Activated CD4-positive, alpha-beta memory T cell treated with anti-CD3 and anti-CD28 coated beads, Interleukin-2, amount 10 ng/mL, durations not matched to agents 7 days and 5 days (primary cell): ENCODE measurements at places on chromosomes 1 and 21. TPM values are rescaled to one million over a fixed set of nuclear protein-coding genes. Genes with fewer than 3 reads are reported as not detected.

DNA sequence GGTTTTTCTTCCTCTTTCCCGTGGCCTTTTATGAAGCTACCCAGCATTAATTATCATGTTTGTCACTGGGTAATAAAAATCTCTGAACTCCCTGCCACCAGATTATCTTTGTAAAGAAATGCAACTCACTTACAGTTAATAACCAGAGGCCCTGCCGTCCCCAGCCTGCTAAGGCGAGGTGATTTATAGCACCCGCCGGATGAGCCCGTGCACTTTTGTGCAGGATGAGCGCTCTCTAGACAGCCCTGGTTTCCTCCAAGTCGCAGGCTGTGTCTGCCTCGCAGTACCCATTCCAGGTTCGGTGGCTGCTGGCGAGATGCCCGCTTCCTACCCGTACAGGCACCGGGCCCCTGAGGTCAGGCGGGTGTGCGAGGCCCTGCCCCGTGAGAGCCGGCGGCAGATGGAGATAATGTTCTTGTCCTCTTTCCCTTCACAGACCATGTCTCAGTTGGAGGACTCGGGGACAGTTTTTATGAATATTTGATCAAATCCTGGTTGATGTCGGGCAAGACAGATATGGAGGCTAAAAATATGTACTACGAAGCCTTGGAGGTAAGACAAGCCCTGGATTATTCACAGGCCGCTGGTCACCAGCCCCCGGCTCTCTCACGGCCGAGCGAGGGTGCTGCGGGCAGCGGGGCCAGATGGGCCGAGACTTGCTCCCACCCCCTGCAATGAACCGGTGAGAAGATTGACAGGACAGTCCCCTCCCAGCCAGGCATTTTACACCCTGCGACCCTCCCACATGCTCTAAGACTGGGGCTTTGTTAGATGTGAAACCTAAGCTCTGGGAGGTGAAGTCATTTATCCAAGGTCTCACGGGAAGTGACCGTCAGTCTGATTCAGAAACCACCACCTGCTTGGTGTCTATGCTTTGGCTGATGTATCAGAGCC is 28.5 kb upstream of the SELENON start:
- no peak overlapping the region for H3K4me3 ChIP-seq
- DNase-seq: no peak
- H3K4me1 ChIP-seq: peaks cover 27% of the 10 kb centered on the region

DNA sequence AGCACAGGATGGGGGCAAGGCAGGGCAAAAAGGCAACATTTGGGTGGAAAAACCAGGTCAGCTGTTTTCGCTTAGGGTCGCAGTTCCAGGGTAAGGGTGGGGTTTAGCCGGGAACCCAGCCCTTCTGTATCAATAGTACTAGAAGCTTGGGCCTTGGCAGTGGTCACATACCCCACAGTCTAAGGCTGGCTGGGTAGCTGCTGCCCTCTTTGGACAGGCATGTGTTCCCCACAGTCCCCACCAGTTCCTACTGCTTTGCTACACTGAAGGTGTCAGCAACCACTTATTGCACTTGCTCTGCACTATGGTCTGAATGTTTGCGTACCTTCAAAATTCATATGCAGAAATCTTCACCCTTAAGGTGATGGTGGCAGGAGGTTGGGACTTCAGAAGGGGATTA is 349.8 kb downstream of the LTN1 start:
- peaks cover 5% of the 10 kb centered on the region for H3K4me1 ChIP-seq
- no peak for DNase-seq
- peaks cover 9% of the 10 kb centered on the region for H3K36me3 ChIP-seq
- H3K4me3 ChIP-seq: no peak overlapping the region
- H3K27ac ChIP-seq: no peak overlapping the region
- H3K27me3 ChIP-seq: no peaks in the 10 kb centered on the region

The SLC6A9 gene
- 4.8 TPM for total RNA-seq

DNA sequence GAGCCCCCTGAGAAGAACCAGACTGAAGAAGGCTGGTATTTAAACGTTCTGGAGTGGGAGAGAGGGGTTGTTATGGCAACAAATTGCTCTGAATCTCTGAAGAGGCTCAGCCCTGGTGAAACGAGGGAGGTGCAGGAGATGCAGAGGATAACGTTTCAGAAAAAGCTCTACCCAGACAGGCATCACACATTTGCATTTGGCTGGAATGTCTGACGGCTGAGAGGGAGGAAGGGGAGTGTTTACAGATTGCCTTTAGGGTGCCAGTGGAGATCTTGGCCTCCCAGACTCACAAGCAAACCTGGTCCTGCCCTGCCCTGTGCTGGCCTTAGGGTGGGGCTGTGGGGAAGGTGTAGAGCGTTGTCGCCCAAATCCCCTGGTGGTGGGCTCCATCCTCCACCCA is 169.0 kb upstream of the AJAP1 start:
- no peaks in the 10 kb centered on the region for H3K4me1 ChIP-seq
- no peak overlapping the region for H3K4me3 ChIP-seq
- no peak overlapping the region for H3K27ac ChIP-seq
- no peaks in the 10 kb centered on the region for H3K36me3 ChIP-seq
- no peaks in the 10 kb centered on the region for H3K27me3 ChIP-seq
- DNase-seq: no peak

The NEK2 gene
- total RNA-seq: 46.1 TPM

DNA sequence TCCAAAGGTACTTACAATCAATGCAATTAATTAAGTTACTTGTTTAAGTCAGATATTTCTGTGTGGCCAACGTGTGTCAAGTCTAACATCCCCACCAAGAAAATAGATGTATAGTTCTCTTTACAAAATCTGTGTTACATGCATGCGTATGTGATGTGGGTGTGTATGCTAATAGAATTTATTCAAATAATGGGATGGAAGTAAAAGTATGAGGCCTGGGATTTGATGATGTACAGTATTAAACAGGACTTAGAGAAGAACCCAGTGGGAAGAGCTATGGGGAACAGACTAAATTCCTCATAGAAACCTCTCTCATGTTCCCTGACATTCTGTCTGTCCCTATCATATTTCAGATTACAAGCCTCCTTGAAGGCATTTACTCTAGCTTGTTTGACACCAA is 72.5 kb downstream of the IFI44 start:
- H3K4me1 ChIP-seq: no peaks in the 10 kb centered on the region
- DNase-seq: no peak
- no peaks in the 10 kb centered on the region for H3K36me3 ChIP-seq
- H3K27ac ChIP-seq: no peak overlapping the region
- H3K27me3 ChIP-seq: peaks cover 14% of the 10 kb centered on the region
- H3K4me3 ChIP-seq: no peak overlapping the region

- no peaks in the 10 kb centered on the region for H3K36me3 ChIP-seq
- no peak overlapping the region for H3K27ac ChIP-seq
Measured at GRCh38 chr1:30372792-30373433, 350.5 kb downstream of the MATN1 start.

The TP73 gene
- 2.6 TPM for total RNA-seq

The TTC39A gene
- total RNA-seq: not detected

DNA sequence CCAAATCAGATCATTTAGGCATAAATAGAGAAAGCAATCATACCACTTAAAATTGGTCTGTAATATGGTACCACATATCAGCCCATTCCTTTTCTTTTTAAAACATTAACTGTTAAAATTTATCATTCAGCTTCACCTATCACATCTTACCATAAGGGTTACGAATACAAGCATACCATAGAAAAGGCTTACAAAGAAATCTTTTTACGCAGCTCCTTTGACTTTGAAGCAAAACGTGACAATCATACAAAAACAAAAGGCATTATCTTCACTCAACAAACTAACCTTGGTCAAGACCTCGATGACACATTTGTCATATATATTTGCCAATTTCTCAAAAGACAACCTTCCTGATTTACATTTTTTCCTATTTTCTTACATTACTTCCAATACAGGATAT is 169.0 kb downstream of the SMYD3 start:
- no peaks in the 10 kb centered on the region for H3K27me3 ChIP-seq
- no peak for DNase-seq
- H3K36me3 ChIP-seq: peaks cover 9% of the 10 kb centered on the region
- H3K4me1 ChIP-seq: peaks cover 19% of the 10 kb centered on the region
- no peak overlapping the region for H3K27ac ChIP-seq

The ADORA1 gene
- total RNA-seq: not detected

GRCh38 chr1:227560393-227561173 is 2.8 kb upstream of the ZNF678 start:
- no peak overlapping the region for H3K27ac ChIP-seq
- no peak overlapping the region for H3K4me3 ChIP-seq
- DNase-seq: no peak
- peaks cover 20% of the 10 kb centered on the region for H3K4me1 ChIP-seq
- peaks cover 27% of the 10 kb centered on the region for H3K36me3 ChIP-seq

DNA sequence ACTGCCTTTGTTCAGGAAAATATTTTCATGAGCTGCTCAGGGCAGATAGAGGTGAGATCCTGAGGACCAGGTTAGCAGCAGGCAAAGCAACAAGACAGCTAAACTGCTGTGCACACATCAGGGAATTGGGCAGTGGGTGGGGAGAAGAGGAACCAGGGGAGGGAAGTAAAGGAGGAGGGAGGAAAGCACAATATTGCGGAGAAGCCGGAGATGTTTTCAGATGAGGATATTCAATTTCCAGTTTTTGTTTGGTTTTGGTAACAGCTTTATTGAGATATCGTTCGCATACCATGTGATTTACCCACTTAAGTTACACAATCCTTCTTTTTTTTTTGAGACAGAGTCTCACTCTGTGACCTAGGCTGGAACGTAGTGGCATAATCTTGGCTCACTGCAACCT is 34.5 kb downstream of the EPHA10 start:
- no peak overlapping the region for H3K27ac ChIP-seq
- H3K27me3 ChIP-seq: peaks cover 35% of the 10 kb centered on the region
- H3K4me1 ChIP-seq: no peaks in the 10 kb centered on the region
- no peaks in the 10 kb centered on the region for H3K36me3 ChIP-seq
- no peak for DNase-seq
- H3K4me3 ChIP-seq: no peak overlapping the region

The WRAP73 gene
- total RNA-seq: 38.9 TPM

The TTLL10 gene
- not detected for total RNA-seq

- no peak for DNase-seq
- H3K4me1 ChIP-seq: no peaks in the 10 kb centered on the region
- H3K27ac ChIP-seq: no peak overlapping the region
- no peaks in the 10 kb centered on the region for H3K36me3 ChIP-seq
- H3K27me3 ChIP-seq: no peaks in the 10 kb centered on the region
Measured at GRCh38 chr1:98490099-98490498, 171.4 kb upstream of the SNX7 start.
